ENCODE measurements at places on chromosomes 2 and 18.

GRCh38 chr2:207200136-207200535, 34.4 kb upstream of the KLF7 start:
- no peak for DNase-seq

DNA sequence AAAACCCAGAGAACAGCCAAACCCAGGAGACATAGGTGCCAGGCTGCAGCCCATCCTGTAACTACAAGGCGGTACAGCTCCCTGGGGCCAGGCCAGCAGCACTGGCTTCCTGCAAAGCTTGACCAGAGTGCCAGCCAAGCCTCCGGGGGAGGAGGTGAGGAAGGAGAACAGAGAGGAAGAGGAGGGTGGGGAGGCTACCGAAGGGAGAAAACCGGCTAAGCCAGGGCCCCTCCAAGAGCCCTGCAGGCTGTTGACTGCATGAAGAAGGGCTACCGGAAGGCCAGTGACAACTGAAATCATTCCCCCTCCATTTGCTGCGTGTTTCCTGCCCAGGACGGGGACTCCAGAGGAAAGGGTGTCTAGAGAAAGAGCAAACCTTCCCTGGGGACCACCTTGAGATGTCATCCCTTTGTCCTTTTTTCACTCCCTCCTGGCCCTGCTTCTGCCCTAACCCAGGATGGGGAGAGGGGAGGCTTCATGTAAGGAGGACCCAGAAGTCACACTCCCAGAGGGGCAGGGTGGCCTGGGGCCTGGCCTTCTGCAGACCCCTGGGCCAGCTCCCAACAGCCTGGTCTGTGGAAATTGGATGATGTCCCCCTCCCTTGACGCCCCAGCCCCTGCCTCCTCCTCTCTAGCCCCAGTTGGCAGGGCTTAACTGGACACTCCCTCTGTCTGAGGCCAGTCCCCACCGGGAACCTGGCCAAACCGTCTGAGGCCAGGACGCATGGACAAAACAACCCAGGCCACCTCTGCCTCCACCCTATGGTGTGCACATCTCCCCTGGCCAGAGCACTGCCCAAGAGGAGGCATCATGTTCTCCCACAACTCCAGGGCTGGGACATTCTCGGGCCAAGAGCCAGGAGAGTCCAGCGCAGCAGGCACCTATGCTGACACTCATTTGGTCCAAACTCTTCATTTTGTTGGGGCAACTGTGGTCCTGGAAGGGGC, 207.8 kb downstream of the CYP26B1 start:
- no peak for DNase-seq

GRCh38 chr2:34670482-34670881, 1071.4 kb upstream of the FAM98A start:
- no peak for DNase-seq

- no peak for DNase-seq
Measured at GRCh38 chr2:196162586-196163175, 8.7 kb downstream of the STK17B start.

- DNase-seq, result no peak
Measured at GRCh38 chr18:28974504-28974903, 797.6 kb upstream of the CDH2 start.

DNA sequence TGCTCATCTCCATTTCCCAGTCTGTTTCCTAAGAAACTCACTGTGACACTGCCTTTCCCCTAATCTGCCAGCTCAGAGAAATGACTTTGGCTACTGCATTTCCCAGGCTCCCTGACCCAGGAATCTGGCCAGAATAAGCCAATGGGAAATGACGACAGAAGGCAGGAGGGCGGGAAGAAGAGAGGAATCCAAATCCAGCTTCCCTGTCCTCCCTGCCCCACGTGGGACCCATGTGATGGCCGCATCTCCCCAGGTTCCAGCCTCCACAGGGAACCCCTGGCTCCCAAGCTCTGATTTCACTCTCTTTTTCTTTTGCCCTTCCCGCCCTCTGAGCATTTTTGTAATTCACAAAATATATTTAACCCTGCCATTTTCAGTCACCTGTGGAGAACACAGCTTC, 37.8 kb upstream of the RAB12 start:
- DNase-seq, result no peak

GRCh38 chr2:130728007-130728454, 839 bp upstream of the GPR148 start:
- peak; percentile 21 for DNase-seq

GRCh38 chr2:103294420-103294819, 532.6 kb downstream of the TMEM182 start:
- no peak for DNase-seq

- DNase-seq, result no peak
Measured at GRCh38 chr2:105180491-105180972, 61.0 kb upstream of the GPR45 start.

DNA sequence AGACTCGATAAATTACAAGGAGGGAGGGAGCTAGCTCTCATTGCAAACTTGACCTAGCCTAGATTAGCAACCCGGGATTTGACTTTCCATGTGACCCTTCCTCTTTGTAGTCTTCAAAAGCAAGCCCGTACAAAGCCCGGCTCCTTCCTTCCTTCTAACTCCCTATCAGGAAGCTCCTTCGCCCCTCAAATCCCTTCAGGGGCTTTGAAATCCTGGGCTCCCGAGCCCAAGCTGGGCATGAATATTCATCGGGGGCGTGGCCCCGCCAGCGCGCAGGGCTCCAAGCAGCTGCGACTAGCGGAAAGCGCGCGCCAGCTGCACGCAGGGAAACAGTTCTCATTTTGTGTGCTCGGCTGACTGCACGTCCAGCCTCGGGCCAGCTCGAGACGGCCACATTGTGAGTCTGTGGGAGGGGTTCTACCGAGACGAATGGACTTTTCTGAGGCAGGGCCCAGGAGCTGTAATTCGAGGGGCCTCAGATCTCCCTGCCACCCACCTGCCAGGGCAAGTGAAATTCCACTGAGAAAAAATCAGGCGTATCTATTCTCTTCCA, 84.0 kb upstream of the PELI1 start:
- DNase-seq, result peak; percentile 57

GRCh38 chr2:157874997-157875640, 1.0 kb downstream of the ACVR1 start:
- no peak for DNase-seq

GRCh38 chr18:30623401-30624065, 419.0 kb downstream of the DSC3 start:
- DNase-seq, result no peak

GRCh38 chr2:174607989-174608865, 10.6 kb upstream of the WIPF1 start:
- peak; percentile 43 for DNase-seq

DNA sequence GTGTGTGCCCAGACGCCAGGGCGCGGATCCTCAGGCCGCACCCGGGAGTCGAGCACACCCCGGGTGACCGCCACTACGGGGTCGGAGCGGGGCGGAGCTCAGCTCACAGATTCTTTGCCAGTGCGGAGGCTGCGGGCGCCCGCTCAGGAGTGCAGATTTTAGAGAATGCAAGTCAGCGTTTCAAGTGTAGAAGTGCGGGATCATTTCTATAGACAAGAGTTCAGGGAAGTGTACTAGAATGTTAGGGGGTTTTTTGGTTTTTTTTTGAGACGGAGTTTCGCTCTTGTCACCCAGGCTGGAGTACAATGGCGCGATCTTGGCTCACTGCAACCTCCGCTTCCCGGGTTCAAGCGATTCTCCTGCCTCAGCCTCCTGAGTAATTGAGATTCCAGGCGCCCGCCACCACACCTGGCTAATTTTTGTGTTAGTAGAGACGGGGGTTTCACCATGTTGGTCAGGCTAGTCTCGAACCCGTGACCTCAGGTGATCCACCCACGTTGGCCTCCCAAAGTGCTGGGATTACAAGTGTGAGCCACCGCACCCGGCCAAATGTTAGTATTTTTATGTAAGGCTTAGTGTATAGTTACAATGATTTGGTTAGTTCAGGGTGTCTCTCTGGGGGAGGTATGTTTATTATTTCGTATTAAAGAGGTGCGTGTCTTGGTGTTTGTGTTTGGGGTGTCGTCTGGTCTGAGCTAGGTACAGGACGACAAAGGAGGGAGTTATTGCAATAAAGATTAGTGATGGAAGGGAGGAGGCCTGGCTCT, 619 bp upstream of the FAM168B start:
- DNase-seq, result no peak

- no peak for DNase-seq
Measured at GRCh38 chr18:7429831-7430230, 137.3 kb upstream of the PTPRM start.

GRCh38 chr18:10052871-10053270, 139.1 kb downstream of the VAPA start:
- no peak for DNase-seq

- DNase-seq, result no peak
Measured at GRCh38 chr2:168816369-168816768, 13.9 kb downstream of the NOSTRIN start.

- DNase-seq, result no peak
Measured at GRCh38 chr2:47283659-47284058, 119.3 kb upstream of the MSH2 start.

GRCh38 chr2:82524826-82525225, 1934.3 kb downstream of the SUCLG1 start:
- DNase-seq, result no peak

GRCh38 chr18:37502036-37502435, 63.6 kb downstream of the CELF4 start:
- no peak for DNase-seq

Data from CD4-positive, alpha-beta T cell treated with Interferon gamma for 1 hour (primary cell).